ENCODE measurements at places on chromosomes 16 and 17.

GRCh38 chr17:8038954-8039610 lies at the start of gene ALOX15B:
Gene ALOX15B, plus strand, starts transcription at chr17:8039059. Its CDS starts 97 bp downstream, at chr17:8039156.
- no peak for DNase-seq

DNA sequence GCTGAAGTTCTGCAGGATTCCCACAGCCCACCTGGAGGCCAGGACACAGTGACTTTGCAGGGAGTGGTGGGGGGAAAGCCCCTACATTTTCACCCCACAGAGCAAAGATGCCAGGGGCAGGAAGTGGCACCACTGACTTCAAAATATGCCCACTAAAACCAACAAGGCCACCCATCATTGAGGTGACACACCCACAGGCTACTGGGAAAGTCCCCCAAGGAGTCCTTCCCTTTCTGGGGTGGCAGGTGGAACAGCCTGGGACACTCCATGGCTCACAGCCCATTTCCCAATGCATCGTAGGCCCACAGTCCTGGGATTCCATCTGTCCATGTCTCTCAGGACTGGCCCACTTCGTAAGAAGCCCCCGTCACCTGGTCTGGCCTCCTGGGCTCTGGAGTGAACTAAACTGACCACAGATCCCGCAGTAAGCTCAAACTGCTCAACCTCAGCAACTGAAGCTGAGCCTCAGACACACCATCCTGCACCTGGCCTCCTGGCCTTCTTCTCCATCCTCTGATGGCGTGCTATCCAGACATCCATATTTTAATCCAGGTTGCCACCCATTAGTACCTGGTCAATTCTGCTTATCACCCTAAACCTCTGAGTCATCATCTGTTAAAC lies 7.5 kb upstream of the CCL1 start:
- no peak for DNase-seq

- no peak for DNase-seq
These were observed 375.9 kb downstream of the CDH13 start for GRCh38 chr16:83002351-83003334.

DNA sequence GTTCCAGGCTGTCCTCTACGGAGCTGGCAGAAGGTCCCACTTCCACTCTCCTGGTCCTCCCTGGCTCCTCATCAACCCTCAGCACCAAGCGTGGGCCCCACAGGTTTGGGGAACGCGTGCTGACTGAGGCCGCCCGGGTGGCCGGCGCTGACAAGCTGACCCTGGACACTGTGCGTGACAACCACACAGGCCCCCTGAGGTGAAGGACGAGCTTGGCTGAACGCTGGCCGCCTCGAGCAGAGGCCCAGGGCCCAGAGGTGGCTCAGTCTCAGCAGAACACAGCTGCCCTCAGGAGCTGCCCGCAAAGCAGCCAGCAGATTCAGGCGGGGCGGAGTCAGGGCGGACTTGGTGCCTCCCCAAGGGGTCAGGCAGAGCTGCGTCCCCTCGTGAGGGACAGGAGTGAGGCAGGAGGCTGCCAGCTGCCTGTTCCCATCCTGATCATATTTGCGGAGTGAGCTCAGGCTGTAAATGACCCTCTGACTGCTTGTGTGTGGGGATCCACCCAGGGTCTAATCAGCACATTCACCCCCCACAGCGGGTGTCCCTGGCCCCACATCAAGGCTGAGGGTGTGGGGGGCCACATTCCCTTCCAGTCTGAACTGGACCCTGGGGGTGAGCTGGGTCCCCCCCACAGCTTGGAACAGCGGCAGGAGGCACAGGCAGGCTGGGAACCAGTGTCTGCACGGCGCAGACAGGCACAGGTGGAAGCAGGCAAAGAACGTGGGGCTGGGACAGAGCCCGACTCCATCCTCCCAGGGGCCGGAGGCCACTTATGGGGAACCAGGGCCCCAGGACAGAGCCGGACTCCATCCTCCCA lies 105.1 kb upstream of the METRNL start:
- no peak for DNase-seq

- DNase-seq, result no peak
These were observed 750 bp upstream of the ALDOC start for GRCh38 chr17:28577466-28577824.

- DNase-seq, result no peak
These were observed 68.6 kb downstream of the SDK2 start for GRCh38 chr17:73575470-73576221.

- no peak for DNase-seq
These were observed 12.9 kb upstream of the ODF4 start for GRCh38 chr17:8326511-8327302.

- DNase-seq, result no peak
These were observed 19.9 kb downstream of the GAS7 start for GRCh38 chr17:10178506-10178991.

DNA sequence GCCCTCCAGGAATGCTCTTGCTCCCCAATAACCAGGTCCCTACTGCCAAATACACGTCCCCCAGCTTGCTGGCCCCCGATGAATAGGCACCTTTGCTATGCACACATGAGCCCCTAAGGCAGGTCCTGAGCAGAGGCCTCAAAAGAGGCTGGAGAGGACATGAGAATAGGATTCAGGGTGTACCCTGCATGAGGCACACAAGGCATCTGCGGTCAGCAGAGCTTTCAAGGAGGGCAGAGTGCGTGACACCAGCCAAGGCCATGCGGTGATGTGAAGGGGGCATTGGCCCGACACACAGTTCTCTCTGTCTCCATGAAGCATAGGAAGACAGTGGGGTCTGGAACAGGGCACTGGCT lies 6.9 kb downstream of the SEZ6L2 start:
- no peak for DNase-seq

DNA sequence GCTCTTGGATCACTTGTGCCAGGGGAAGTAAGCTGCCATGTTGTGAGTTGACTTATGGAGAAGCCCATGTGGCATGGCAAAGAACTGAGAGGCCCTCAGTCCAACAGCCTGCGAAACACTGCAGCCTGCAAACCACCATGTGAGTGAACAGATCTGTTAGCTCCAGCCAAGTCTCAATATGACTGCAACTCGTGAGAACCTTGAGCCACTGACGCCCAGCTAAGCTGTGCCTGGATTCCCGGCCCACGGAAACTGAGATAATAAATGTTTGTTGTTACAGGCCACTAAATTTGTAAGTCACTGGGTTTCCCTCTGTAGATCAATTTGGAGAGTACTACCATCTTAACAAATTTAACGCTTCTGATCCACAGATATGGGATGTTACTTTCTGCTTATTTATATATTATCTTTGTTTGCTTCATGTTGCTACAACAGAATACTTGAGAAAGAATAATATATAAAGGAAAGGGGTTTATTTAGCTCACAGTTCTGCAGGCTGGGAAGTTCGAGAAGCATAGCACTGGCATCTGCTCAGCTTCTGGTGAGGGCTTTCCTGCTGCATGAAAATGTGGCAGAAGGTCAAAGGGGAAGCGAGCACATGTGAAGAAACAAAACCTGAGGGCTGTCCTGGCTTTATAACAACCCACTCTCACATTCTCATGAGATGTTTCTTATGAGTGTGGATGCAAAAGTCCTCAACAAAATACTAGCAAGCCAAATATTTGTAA lies 29.4 kb upstream of the ATP2A3 start:
- DNase-seq, result no peak

DNA sequence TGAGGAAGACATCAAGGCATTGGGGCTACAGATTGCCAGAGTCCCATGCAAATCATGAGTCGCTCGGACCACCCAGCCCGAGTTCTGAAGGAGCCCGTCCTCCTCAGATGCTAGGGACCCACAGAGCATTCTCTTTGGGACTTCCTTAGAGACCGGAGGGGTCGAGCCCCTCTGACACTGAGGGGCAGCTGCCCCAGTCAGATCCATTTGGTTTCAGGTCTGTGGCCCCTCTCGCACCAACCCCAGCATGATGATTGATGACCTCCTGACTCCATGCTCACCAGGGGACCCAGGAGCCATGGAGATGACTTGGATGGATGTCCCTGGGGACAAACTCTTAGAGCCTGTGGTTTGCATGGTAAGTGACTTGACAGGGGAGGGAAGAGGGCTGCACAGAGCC lies 8.0 kb downstream of the PDF start:
- no peak for DNase-seq

GRCh38 chr17:27533874-27534815 lies 77.9 kb downstream of the KSR1 start:
- no peak for DNase-seq

DNA sequence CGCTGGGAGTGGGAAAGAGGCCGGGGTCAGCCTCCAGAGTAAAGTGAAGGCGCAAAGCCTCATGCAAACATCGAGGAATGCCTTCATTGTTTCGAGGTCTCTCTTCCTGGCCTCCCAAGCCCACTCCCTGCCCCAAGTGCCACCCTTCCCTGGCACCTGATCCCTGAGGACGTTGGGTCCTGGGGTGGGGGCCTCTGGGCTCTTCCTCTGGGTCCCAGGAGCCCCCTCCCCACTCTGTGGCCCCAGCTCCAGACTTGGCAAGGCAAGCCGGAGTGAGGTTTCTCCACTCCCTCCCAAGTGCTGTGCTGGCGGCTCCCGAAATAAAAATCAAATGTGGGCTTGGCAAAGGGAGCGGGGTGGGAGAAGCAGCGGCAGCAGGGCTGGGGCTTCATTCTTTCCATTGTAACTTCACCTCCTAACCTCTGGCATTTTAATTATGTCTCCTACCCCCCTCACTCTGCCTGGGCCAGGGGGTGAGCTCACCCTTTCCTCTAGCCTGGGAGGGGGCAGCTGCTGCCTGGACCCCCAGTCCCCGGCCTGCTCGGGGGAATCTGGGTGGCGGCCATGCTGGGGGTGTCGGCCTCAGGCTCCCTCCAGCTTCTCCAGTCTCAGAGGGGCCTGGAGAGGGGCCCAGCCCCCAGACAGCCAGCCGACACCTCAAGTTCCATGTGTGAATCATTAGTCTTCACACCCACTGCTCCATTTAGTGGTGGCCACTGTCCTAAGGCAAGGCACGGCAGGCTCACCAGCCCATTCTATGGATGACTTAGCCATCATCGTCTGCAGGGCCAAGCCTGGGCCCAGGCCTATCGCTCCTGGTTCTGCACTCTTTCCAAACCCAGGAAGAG lies 14.6 kb upstream of the TMEM92 start:
- DNase-seq, result no peak

- DNase-seq, result no peak
These were observed 470 bp downstream of the DCUN1D3 start for GRCh38 chr16:20899477-20900298.

DNA sequence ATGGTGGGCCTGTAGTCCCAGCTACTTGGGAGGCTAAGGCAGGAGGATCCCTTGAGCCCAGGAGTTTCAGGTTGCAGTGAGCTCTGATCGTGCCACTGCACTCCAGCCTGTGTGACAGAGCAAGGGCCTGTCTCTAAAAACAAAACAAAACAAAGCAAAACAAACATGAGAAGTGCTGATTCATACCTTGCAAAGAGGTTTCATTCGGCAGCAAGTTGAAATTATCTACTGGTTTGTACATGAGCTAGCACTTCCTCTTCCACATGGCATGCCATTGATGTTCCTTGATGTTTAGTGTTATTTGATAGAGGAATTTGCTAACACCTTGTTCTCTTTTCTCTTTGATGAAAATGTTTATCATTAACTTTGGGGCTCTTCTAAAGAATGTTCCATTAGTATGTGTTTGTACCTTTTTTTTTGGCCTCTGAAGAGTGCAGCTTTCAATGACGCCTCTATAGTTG lies 50.6 kb downstream of the SPECC1 start:
- DNase-seq, result no peak

GRCh38 chr17:60439501-60439900 lies 17.2 kb downstream of the CHCT1 start:
- DNase-seq, result no peak

GRCh38 chr17:44777394-44778348 lies 18.9 kb downstream of the ADAM11 start:
- no peak for DNase-seq

DNA sequence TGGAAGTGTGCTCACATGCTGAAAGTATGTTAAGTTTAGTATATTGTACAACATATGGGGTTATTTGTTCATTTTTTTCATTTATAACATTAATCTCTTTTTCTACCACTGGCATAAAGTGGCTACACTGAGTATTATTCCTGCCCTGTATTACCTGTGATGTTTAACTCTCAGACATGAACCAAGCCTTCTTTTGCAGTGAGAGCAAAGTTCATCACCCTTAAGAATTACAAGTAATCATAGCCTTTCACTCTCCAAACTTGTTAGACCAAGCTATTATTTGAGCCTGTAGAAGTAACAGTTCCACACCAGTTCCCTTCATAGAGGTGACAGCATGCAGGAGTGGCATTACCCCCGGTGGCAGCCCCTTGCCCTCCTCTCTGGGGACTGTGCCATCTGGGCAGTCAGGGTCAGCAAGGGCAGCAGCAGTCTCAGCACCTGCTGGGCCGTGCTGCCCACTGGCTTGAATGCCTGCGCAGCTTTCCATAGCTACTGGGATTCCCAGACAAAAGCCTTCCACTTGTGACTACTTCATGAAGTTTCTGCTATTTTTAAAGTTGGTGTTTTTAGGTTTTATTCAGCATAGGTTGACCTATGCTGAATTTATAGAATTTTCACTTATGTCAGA lies 71.3 kb downstream of the TMC6 start:
- no peak for DNase-seq

Measured in activated CD8-positive, alpha-beta memory T cell treated with anti-CD3 and anti-CD28 coated beads for 1 hour (primary cell).